Activated naive CD4-positive, alpha-beta T cell treated with anti-CD3 and anti-CD28 coated beads, Interleukin-2, amount 50 U/mL, for 72 hours (primary cell): ENCODE measurements at places on chromosomes 13 and 19.

GRCh38 chr13:29131881-29132668, 311.9 kb downstream of the MTUS2 start:
- no peak for DNase-seq

GRCh38 chr13:112693831-112694497, 4.1 kb downstream of the ATP11A start:
- DNase-seq, result no peak

- no peak for DNase-seq
Measured at GRCh38 chr13:33994826-33995502, 177.0 kb downstream of the RFC3 start.

- no peak for DNase-seq
Measured at GRCh38 chr19:50198431-50199258, 4.8 kb upstream of the MYH14 start.

GRCh38 chr19:18594096-18594823, 5.7 kb downstream of the REX1BD start:
- peak; percentile 88 for DNase-seq

GRCh38 chr19:45768984-45769782, at the start of gene SIX5:
SIX5 (minus strand) TSS chr19:45769252; CDS start chr19:45768844, 408 bp downstream.
- peak; percentile 96 for DNase-seq

- no peak for DNase-seq
Measured at GRCh38 chr13:36142735-36143134, 11.6 kb upstream of the DCLK1 start.

GRCh38 chr19:50661023-50661422, 11.8 kb downstream of the C19orf81 start:
- no peak for DNase-seq

GRCh38 chr13:43694146-43694664, 92.6 kb downstream of the ENOX1 start:
- DNase-seq, result no peak

DNA sequence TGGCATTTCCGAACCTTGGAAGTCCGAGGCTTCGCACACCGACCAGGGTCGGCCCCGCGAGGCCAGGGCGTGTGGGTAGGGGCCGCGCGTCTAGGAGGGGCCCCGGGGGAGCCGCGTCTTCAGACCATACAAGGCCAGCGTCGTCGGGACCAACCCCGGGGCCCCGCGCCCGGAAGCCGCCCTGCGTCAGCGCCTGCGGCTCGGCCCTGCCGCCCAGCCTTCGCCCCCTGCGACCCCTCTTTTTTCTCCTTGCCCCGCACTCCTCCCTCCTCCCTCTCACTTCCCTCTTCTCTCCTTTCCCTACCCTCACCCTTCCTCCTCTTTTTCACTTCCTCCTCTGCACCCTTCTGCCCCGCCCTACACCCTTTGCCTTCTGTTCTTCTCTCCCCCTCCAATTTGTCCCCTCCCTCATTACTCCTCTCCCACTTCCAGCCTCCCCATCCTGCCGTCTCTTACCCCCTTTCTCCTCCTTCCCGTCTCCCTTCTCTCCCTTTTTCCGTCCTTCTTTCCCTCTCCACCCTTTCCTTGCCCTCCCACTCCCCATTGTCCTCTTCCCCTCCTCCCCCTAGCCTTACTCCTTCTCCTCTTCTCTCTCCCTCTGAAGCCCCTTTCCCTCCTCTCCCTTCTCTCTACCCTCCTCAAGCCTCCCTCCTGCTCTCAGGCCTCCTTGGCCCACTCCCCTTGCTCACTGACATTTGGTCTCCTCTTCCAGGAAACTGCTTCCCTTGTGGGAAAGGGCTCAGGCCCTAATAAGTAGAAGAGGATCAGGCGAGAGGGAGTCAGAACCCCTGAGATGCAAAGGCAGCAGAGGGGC, 2.2 kb upstream of the PLEKHG2 start:
- DNase-seq, result peak; percentile 82

- no peak for DNase-seq
Measured at GRCh38 chr13:27562457-27562856, 57.9 kb downstream of the LNX2 start.
